ENCODE measurements at places on chromosomes 11 and 22. TPM values are rescaled to one million over a fixed set of nuclear protein-coding genes. Genes with fewer than 3 reads are reported as not detected.

DNA sequence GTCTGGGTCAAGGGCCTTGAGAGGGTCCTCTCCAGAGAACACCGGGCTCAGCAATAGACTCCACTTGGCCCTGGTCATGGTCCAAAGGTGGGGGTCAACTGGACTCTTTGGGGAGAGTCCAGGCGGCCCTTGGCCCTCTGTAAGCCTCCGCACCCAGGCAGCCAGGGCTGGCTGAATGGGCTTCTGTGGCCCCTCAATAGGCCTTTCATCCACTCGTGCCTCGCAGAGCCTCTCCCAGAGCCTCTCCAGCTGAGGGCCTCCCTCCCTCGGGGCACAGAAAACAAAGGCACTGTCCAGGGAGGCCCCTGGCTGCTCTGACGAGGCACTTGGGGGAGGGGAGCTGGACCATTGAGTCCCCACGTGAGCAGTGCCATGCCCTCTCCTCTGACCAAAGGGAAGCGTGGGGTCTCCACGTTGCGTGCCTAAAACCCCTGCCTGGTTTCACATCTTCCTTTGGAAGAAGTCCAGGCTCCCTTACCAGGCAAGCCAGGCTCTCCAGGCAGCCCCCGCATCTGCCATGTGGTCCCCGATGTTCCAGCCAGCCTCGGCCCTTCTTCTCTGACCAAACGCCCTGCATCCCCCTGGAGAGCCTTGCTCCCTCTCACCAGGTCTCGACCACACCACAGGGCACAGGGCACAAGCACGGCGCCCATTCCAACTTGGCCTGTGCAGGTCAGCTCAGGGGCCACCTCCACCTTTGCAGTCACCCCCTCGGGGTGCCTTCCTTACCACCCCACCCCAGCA lies 15.5 kb downstream of the KIAA0930 start:
- DNase-seq = no peak

- no peak for DNase-seq
These were observed 59.1 kb downstream of the IGLL1 start for GRCh38 chr22:23520863-23521440.

DNA sequence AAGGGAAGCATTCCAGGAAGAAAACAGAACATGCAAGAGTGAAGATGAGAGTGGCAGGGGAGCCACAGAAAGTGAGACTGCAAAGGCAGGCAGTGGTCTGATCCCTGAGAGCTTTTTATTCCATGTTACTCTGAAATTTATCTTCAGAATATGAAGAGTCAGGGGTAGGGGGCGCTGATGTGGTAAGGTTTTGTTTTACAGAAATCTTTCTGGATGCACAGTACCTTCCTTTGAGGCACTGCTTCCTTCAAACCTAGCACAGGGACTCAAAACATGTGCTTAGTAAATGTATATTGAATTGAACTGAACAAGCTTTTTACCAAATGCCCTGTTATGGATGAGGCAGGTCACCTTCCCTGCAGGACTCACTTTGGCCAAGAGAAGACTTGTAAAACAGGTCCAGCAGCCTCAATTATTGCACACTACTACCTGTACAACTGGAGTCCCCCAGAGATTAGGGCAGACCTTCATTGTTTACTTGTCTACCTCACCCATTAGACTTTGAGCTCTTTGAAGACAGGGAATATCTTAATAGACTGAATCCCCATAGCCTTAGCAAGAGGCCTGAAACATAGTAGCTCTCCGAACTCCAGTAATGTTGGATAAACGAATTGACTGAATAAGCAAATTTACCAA lies 2.2 kb downstream of the PAK1 start:
- no peak for DNase-seq

TEX12 gene
- total RNA-seq = not detected

- no peak for DNase-seq
These were observed 78.6 kb upstream of the MTNR1B start for GRCh38 chr11:92890846-92891245.

HEPN1 gene
- not detected for total RNA-seq

DNA sequence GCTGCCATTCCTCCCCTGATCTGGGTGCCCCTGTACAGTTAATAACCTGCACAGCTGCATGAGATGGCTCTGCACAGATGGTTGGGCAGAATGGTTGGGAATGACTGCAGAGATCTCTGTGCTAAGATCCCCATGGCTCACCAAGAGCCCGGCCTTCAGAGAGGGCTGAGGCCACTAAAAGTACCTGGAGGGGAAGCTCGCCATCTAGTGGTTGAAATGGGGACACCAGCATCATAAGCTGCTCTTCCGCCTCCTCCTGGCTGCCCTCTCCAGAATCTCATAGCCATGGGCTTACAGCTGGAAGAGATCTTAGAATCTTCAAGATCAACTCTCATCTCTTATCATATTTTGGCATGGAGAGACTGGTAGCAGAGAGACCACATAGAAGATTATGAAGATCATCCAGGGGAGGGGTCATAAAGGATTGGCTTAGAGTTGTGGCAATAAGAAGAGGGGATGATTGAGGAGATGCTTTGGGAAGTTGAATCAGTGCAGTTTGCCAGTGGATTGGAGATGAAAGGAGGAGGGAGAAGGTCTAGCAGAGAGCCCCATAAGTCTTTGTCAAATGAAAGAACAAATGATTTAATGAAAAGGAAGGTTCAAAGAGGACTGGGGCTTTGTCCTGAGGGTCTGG lies 22.0 kb upstream of the TLCD5 start:
- no peak for DNase-seq

- DNase-seq = no peak
These were observed 93.8 kb downstream of the MIAT start for GRCh38 chr22:26751217-26751616.

KIAA1671 gene
- total RNA-seq = 9.8 TPM

NCAM1 gene
- 3.6 TPM for total RNA-seq

- no peak for DNase-seq
These were observed 23.4 kb upstream of the RASD2 start for GRCh38 chr22:35517207-35517606.

- no peak for DNase-seq
These were observed 526 bp downstream of the TPST2 start for GRCh38 chr22:26589367-26589844.

DNA sequence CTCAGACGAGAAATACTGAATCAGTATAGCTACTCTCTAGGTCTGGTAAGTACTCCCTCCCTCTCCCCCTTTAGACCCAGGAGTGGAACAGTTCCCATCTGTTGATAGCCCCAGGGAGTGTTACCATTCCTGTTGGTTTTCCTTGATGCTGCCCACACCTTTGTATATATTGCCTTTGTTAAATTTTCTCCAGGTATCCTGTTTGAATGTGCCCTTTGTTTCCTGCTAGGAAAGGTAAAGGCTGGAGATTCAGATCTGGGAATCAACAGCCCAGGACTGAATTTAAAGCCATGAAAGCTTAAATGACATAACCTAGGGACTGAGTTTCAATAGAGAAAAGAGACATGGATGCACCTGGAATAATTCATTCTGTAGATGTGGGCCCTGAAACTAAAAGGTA lies 68.3 kb downstream of the CCDC83 start:
- no peak for DNase-seq

CASP12 gene
- total RNA-seq = 7.9 TPM

SLC17A6 gene
- not detected for total RNA-seq

MUC5B gene
- total RNA-seq = 2.0 TPM

EIF3F gene
- total RNA-seq = 180 TPM

GRCh38 chr22:48431014-48431413 lies 1396.7 kb downstream of the BRD1 start:
- no peak for DNase-seq

PTPRCAP gene
- total RNA-seq = 9.2 TPM

NXPE2 gene
- total RNA-seq = 0.80 TPM

MAPK8IP1 gene
- total RNA-seq = 5.9 TPM

- peak; percentile 52 for DNase-seq
These were observed 38.6 kb downstream of the IGF2 start for GRCh38 chr11:2100361-2101170.

DNA sequence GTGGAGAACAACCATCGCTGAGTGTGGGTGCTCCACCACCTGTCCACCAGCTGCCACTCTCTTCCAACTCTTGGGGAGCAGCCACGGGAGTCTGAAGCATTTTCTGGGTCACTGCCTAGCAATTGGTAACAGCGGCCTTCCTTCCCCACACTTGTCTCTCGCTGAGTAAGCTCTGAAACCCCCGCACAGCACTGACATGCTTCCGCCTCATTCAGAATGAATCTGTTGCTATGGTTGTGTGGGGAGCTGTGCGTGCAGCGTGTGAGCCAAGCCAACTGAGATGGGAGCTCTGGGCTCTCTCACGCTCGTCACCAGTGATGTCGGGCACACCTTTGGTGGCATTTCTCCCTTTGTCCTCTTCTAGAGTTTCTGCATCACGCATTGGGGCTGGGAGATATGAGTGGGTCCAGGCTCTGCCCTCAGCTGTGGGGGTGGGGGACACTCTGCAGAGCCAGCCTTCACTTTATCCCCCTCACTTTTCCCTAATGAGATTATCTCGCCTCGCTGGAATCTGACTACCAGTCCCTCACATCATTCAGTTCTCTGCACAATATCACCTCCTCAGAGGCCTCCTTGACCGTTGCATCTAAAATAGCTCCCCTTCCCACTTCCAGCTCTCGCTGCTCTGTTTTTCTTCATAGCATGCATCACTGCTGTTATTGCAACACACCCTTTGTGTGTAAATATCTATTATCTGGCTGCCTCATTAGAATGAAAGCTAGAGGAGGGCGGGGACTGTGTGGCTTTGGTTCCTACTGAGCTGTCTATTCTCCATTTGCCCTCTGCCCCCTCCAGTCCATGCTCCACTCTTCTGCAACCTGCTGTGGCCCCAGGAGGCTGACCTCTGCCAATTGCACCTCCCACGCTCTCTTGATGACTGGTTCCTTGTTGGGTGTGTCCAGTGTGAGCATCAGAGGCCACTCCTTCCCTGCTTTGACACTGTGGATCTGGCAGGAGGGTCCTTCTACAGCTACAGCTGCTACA lies 569.9 kb upstream of the CADM1 start:
- no peak for DNase-seq

HORMAD2 gene
- not detected for total RNA-seq

DNA sequence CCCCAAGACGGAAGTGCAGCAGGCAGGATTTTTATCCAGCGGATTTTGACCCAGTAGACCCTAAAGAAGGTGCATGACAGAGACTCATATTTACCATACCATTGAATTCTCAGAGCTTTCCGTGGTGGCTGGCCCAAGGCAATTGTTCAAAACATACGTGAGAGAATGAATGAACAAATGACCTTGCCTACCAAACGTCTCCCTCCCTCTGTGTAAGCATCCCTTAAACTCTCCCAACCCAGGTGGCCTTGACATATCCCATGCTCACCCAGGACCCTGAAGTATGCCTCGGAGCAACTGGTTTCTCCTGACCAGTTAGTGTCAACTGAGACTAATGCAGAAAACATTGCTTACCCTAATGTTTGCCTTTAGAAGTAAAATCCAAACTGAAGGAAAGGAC lies 154.9 kb downstream of the TEAD1 start:
- DNase-seq = no peak

- DNase-seq = no peak
These were observed 50.9 kb downstream of the AP2A2 start for GRCh38 chr11:976431-977160.

- no peak for DNase-seq
These were observed 171.3 kb upstream of the TMEM45B start for GRCh38 chr11:129644326-129644725.

DNA sequence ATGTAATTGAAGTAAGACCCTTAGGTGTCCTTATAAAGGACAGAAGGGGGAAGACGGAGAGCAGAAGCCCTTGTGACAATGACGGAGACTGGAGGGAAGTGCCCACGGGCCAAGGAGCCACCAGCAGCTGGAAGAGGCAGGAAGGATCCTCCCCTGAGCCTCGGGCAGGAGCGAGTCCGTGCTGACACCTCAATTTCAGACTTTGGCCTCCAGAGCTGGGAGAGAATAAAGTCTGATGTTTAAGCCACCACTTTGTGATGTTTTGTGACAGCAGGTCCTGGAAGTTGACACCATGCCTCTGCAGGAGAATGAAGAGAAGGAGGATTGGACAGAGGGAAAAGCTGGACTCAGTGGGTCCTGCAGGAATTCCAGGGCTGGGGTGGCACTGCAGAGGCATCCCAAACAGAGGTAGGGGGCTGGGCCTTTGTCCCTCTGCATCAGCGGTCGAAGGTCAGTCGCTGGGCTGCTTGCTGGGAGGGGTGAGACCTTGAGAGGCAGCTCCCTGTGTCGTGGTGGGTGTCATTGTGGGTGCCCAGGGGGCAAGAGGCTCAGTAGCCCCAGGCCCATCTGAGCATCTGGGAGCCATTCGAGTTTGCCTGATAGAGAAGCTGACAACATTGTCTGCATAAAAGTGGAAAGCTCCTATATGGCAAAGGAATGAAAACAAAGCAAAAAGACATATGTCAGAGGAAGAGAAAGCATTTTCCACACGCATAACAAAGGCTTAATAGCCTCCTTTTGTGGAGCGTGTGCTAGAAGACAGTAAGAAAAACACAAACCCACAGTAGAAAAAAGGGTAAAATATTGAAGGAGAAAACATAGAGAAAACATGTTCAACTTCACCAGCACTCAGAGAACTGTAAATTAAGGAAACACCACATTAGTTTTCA lies 68.8 kb downstream of the RTL6 start:
- peak; percentile 39 for DNase-seq

GRCh38 chr11:108402241-108402640 lies 65.1 kb downstream of the C11orf65 start:
- no peak for DNase-seq

DNA sequence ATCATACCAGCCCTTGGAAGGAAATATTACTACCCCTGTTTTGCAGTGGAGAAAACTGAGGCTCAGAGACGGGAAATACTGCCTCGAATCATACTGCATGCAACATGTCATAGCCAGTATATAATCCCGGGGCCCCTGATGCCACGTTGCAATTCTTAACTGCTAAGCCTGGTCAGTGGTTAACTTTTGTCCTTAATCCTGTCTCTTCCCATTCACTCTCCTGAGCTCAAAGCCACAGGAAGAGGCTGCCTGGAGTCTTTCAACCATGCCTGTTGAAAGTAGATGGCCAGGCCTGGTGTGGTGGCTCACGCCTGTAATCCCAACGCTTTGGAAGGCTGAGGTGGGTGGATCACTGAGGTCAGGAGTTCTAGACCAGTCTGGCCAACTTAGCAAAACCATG lies 166.6 kb downstream of the MIAT start:
- DNase-seq = no peak

PATE2 gene
- total RNA-seq = not detected

PATE4 gene
- not detected for total RNA-seq

GRCh38 chr11:110296226-110297075 lies at the start of gene RDX:
Gene RDX (minus strand): TSS chr11:110296614. CDS start chr11:110279692, 16,922 bp downstream.
- DNase-seq = peak; percentile 63

GRCh38 chr11:1730059-1730629 lies 20.3 kb downstream of the IFITM10 start:
- DNase-seq = no peak
